ENCODE measurements at places on chromosomes 3 and 15. TPM values are rescaled to one million over a fixed set of nuclear protein-coding genes. Genes with fewer than 3 reads are reported as not detected.

The ABI3BP gene
- total RNA-seq, result 16.8 TPM

The RETNLB gene
- total RNA-seq, result not detected

GRCh38 chr15:41987925-41988275 is 15.5 kb upstream of the EHD4 start:
- no peak for DNase-seq

DNA sequence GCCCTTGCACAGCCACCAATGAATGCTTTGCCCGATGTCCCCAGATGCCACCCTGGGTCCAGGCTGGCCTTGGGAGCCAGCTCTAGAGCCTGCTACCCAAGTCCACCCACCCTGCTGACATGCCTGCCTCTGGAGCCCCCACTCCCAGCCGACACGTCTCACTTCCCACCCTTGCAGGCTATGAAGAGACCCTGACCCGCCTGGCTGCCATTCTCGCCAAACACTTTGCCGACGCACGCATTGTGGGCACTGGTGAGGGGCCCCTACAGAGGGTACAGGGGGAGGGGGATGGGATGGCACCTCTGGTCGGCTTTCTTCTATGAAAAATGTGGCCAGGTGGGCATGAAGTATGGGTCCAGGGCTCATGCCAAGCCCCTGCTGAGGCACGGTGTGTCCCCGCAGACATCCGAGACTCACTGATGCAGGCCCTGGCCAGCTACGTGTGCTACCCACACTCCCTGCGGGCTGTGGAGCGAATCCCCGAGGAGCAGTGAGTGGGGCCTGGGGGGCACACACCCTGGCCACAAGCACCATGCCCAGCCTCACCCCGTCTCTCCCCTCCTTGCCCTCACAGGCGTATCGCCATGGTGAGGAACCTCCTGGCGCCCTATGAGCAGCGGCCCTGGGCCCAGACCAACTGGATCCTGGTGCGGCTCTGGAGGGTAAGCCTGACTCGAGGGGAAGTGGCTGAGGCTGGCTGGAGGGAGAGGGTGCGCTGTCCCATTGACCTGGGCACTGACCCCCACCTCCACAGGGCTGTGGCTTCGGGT is 6.0 kb downstream of the AMIGO3 start:
- no peak for DNase-seq

DNA sequence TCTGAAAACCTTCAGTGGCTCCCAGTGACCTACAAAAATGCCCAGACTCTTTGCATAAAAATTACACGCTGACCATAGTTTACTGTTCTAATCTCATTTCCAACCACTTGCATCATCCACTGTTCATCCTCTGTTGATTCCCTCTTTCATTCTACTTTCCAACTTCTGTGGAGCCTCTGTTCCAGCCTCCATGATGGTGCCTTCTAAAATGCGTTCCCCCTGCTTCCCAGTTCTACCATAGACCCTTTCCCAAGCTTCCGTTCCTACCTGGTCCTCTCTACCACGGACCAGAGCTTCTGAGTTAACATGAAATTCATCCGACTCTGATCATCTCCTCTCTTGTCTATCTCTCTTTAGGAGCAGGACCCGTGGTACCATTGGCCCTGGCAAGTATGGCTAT is 127.0 kb downstream of the THSD4 start:
- no peak for DNase-seq

DNA sequence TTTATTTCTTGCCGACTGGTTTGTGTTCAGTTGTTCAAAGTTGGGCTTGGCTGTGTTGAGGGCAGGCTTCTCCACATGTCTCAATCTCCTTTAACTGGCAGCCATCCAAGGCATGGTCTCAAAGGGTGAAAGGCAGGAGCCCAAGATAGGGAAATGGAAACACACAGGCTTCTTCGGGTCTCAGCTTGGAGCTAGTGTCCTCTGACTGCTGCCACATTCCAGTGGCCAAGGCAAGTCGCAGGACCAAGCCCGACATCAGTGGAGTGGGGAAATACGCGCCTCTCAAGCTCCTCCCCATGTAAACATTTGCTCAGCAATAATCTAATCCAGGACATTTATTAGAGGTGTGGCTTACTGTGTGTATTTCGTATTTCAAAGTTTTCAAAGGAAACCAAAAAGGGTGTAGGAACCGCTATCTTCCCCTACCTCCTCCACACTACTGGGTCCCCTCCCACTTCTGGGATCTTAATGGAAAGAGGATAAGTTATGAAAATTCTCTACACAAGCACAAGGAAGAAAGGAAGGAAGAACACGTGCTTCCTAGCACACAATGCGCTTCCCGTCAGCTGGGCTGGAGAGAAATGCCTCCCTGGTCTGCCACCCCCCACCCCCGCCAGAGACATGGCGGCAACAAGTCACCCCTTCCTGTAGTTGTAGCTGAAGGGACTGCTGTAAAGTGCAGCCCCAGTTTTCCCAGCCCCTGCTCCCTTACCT is 181.7 kb downstream of the FAM43A start:
- peak; percentile 14 for DNase-seq

DNA sequence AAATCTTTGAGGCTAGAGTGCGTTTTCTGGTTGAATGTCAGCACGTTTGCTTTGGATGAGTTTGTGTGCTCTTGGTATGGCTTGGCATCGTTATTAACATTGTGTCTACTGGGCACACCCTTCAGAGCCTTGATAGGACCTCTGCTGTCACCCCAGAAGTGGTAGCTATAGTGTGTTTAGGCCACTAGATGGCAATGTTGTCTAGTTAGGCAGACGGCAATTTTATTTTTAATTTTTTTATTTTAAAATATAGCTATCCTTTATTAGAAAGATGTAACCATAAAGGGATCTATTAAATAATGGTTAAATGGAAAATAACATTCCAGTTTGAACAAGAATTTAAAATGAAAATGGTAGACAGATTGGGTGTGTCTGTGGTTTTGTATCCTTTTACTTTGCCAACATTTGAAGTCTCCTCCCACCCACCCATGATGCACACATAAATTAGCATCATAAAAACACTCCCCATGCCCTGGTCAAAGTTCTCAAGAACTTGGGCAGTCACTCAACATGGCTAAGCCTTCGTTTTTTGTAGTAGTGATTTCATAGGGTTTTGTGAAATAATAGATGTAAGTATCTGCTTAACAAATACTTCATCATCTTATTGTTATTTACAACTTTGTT is 200.7 kb downstream of the KCNH8 start:
- peak; percentile 54 for DNase-seq

All from GM23248 (cell line).